ENCODE measurements at places on chromosomes 2 and 18.

GRCh38 chr2:64424416-64424987 lies 29.5 kb upstream of the LGALSL start:
- DNase-seq, result no peak

DNA sequence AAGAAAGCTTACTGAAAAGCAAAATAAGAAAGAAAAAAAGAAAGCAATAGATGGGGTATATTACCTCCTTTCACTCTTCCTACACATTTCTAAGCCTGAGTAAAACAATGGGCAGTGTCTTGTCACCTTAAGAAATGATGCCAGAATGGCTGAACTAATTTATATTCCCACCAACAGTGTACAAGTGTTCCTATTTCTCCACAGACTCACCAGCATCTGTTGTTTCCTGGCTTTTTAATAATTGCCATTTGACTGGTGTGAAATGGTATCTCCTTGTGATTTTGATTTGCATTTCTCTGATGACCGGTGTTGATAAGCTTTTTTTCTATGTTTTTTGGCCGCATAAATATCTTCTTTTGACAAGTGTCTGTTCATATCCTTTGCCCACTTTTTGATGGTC lies 98.4 kb downstream of the SPHKAP start:
- no peak for DNase-seq

DNA sequence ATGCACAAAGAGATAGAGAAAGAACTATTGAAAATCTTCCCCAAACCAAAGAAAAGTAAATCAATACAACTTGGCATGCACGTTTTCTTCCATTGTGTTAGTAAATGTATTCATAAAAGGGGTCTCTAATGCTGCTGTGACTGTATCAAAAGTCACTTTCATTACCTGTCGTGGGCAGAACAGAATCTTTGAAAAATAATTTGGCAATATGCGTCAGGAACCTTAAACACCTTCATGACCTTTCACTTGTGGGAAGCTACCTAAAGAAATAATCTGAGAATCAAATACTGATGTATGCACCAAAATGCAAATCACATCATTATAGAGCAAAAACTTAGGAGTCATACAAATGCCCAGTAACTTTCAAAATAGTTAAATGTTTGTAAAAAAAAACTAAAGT lies 105.3 kb downstream of the ARL4C start:
- DNase-seq, result no peak

DNA sequence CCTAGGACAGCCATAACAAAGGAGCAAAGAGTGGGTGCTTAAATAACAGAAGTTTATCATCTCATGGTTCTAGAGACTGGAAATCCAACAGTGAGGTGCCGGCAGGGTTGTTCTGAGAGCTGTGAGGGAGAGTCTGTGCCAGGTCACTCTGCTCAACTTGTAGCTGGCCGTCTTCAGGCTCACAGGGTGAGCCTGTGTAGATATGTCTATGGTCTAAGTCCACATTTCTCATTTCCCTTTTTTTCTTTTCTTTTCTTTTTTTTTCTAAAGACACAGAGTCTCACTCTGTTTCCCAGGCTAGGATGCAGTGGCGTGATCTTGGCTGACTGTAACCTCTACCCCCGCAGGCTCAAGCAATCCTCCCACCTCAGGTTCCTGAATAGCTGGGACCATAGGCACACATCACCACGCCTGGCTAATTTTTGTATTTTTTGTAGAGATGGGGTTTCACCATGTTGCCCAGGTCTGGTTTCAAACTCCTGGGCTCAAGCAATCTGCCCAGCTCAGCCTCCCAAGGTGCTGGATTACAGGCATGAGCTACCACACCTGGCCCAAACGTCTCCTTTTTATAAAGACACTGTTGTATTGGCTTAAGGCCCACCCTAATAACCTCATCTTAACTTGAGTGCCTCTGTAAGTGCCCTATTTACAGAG lies 142.2 kb downstream of the SP3 start:
- no peak for DNase-seq

- DNase-seq, result no peak
Measured at GRCh38 chr2:33730193-33730592, 131.1 kb upstream of the FAM98A start.

DNA sequence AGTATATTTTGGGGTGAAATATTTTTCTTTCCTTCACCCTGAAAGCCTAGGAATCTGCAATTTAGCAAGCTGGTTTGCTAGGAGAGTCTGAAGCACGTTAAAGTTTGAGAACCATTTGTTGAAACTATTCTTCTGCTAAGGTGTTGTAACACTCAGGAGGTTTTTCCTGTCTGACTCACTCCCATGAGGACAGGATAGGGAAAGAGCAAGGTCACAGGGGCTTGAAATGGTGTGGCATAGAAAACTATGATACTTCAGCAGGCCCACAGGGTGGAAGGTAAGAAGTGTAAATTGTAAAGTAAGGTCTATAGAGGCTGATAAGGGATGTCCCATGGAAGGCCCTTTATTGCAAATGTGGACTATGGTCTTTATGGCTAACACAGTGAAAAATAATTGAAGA lies 177.7 kb upstream of the ZC3H15 start:
- DNase-seq, result no peak

GRCh38 chr18:35267809-35268208 lies 22.2 kb downstream of the ZSCAN30 start:
- DNase-seq, result no peak

DNA sequence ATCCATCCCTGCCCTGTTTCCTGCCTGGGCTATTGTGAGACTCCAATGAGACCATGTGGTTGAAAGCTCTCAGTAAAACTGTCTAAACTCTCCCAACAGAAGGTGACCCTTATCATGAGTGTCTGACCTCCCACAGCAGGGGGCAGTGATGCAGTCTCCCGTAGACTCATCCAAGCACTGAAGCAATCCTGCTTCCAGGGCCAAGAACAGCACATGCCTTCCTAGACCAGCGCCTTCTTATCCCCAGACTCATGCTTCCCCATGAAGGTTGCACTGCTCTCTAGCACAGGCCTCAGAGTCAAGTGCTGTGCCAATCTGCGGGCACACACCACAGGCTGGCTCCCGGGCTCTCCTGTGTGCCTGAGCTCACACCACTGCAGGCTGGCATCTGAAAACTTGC lies 112.3 kb downstream of the TNS1 start:
- no peak for DNase-seq

GRCh38 chr2:37582481-37583220 lies 88.8 kb downstream of the CDC42EP3 start:
- DNase-seq, result no peak

DNA sequence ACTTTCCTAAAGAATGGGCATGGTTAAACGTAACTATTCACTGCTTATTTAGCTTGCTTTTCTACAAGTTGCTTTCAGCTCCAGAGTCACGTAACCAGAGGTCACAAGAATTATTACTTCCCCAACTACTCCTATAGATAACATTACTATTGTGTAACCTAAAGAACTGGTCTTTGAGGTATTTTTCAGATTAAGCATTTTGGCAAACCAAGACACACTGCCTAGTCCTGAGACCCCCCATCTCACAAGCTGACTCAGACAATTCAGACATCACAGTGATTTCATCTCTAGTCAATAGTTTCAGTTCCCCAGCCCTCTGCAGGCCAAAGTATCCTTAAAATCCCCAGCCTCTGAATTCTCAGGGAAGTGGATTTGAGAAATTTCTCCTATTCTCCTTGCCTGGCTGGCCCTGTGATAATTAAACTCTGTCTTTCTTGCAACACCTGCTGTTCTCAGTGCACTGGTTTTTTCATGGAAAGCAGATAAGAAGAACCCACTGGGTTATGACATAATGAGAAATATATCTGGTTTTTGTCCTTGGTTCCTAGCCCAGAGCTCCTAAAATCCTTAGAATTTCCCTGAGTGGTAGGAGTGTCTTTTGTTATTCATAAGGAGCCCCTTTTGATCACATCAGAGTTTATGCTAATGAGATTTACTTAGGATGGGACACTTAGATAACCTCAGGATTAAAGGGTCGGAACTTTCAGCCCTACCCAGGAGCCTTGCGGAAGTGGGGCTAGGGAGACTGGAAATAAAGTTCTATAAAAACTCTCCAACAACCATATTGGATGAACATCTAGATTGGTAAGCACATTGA lies 1310.8 kb upstream of the CHAC2 start:
- DNase-seq, result no peak

GRCh38 chr18:13811993-13812392 lies 12.0 kb upstream of the MC5R start:
- DNase-seq, result no peak

GRCh38 chr2:113021312-113021711 lies 16.1 kb downstream of the IL36A start:
- no peak for DNase-seq

DNA sequence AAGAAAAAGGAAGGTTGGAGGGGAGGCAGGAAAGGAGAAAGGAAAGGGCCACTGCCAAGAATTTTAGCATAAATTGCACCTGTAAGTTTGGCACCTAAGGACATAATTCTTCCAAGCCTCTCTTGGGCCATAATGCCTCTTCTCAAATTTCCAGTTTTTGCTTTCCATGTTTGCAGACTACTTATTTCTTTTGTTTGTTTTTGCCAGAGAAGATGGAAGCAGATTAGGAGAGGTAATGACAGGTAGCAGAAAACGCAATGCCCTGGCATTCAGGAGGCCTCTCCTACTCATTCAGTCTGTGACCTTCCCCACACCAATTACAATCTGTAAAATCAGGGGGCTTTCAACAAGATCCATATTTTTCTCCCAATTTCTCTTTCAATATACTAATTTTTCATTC lies 56.8 kb downstream of the MRPL33 start:
- DNase-seq, result no peak

DNA sequence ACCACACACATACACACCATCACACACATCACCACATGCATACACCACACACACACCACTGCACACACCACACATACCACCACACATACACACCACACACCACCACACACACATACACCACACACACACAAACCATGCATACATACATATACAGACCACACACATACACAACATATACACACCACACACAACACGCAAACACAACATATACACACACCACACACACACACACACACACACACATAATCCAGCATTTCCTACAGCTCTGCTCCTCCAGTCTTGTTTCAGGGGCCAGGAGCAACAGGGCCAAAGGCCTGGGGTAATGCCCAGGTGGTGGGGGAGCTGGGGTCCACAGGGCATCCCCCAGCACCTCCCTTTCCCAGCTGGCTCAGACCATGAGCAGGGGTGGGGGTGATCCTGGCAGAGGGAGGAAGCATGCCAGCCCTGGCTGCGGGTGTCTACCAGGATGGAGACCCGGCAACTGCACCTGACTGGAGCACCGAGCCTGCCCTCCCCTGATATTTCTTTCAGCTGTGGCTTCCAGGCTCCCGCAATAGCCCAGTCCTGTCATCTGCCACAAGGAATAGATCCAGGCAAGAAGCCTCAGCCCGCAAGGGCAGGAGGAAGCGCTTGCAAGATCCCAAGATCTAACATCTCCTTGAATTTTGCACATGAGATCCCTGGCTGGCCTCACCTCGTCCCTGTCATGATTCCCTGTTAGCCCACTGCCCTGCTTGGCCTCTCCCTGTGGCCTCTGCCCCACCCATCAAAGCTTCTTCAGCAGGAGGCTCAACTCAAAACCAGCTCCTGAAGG lies 196.9 kb downstream of the TNS1 start:
- DNase-seq, result no peak

GRCh38 chr2:49050265-49050664 lies 104.0 kb downstream of the FSHR start:
- DNase-seq, result no peak

DNA sequence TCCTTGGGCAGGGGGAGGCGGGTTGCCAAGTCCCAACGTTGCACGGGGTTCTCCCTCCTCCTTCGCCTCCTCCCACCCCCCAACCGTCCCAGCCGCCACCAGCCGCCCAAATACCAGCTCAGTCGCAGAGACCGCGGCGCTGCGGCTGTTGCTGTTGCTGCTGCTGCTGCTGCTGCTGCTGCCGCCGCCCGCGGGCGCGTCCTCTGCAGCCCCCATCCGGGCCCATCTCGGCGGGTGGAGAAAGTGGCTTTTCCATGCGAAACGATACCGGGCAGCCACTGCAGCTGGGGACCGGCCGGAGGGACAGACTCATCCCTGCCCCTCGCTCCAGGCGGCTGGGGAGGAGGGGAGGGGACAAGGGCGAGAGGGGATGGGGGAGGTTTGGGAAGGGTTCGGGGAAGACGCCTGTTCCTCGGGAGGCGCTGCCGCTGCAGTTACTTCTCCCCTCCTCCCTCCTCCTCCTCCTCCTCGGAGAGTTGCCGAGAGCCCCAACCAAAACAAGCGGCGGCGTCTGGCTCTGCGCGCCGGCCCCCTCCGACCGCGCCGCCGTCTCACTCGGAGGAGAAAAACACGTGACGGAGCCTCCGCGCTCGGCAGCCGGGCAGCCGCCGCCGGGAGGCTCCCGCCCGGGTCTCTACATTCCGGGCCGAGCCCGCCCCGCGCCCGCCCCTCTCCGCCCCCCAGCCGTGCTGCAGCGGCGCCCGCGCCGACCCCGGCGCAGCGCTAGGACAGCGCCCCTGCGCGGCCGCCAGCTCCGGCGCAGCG lies at the start of gene IRS1:
Gene IRS1 (minus strand): TSS at position 610 of the 765 bp plus-strand sequence. CDS start 1,082 bp downstream, outside the sequence.
- DNase-seq, result no peak

- DNase-seq, result no peak
Measured at GRCh38 chr2:4782647-4783046, 909.5 kb upstream of the SOX11 start.

DNA sequence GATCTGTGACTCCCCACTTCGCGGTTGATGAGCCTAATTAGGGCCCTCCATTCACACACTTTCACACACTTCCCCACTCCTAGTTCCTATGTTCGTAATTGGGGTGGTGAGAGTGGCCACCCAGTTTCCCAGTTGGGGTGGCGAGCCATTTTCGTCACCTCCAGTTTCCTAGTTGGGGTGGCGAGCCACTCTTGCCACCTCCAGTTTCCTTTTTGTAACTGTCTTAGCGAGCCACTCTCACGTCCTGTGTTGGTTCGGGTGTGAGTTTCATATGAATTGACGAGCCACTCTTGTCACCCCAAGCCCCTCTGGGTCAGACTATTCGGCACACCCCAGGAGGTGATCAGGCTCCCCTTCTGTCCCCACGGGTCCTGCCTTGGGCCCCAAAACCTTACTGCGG lies 14.0 kb downstream of the CYP20A1 start:
- DNase-seq, result no peak

GRCh38 chr2:75586971-75587370 lies 26.2 kb upstream of the EVA1A start:
- no peak for DNase-seq

- DNase-seq, result no peak
Measured at GRCh38 chr18:26335156-26335555, 108.9 kb downstream of the TAF4B start.

Data from cortex of kidney (tissue), 1 donor.